NCI-H1694 treated with DMSO at 0.1 percent for 48 hours (cell line): ENCODE measurements at places on chromosomes 16 and 17.

- no peak for DNase-seq
Observed at GRCh38 chr16:87329436-87330256, 12.5 kb upstream of the C16orf95 start.

DNA sequence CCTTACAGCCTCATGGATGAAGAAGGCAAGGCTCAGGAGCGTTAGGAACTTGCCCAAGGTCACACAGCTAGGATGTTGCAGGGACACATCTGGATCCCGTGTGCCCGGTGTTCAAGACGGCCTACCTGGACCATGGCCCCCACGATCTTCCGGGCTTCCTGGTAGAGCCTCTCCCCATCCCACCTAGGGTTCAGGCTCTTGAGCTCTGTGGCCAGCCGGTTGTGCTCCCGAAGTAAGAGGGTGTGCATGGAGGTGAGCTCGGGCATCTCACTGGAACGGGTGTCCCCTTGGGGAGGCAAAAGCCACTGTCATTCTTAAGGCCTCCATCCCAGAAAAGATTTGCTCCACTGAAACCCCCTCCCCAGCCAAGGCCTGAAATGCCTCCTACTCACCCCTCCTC, 5.3 kb downstream of the MPO start:
- DNase-seq = no peak

GRCh38 chr16:14186795-14187221, 115.7 kb downstream of the MRTFB start:
- no peak for DNase-seq

GRCh38 chr17:55572139-55572538, 60.9 kb upstream of the SMIM36 start:
- DNase-seq = no peak

DNA sequence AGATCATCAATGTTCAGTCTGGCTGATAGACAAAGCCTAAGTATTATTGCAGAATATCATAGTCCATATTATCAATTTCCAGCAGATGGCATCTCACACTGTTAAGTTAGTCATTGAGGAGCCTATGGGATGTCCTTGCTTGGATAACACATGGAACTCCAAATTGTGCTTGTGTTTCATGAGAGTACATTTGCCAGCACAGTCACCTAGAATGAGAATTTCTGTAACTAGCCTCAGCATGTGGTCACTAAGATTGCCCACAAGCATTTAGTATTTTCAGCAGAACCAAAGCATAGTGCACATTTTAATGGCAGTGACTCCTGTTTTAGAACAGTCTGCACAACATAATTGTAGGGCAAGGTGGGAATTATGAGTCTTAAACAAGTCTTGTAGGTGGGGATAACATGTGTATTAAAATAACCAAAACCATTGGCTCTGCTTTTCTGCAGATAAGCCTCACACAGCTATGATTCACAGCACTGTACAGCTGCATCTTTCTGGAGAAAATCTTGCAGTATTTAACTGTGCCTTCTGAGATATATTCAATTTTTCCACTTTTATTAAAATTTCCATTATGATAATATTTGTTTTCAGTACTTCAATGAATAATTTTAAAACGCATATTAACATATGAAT, 882.8 kb upstream of the SOX9 start:
- DNase-seq = peak; percentile 51

GRCh38 chr16:87976665-87977064, 25.4 kb downstream of the BANP start:
- no peak for DNase-seq

- peak; percentile 18 for DNase-seq
Observed at GRCh38 chr16:2250652-2251295, 613 bp downstream of the ECI1 start.

DNA sequence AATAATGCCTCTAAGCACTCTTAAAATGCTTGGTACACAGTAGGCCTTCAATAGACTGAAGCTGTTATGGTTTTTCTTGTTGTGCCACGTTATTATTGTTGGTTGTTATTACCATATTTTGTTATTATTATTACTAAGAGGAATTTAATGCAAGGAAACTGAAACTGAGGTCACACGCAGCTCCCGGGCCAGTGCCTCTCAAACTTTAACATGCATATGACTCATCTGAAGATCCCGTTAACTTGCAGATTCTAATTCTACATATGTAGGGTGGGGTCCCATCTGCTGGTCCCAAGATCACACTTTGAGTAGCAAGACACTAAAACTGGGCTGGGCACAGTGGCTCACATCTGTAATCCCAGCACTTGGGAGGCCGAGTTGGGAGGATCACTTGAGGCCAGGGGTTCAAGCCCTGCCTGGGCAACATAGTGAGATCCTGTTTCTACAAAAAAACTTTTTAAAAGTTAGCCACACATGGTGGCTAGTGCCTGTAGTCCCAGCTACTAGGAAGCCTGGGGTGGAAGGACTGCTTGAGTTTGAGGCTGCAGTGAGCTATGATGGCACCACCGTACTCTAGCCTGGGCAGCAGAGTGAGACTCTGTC, 888 bp downstream of the ACSM5 start:
- DNase-seq = no peak

DNA sequence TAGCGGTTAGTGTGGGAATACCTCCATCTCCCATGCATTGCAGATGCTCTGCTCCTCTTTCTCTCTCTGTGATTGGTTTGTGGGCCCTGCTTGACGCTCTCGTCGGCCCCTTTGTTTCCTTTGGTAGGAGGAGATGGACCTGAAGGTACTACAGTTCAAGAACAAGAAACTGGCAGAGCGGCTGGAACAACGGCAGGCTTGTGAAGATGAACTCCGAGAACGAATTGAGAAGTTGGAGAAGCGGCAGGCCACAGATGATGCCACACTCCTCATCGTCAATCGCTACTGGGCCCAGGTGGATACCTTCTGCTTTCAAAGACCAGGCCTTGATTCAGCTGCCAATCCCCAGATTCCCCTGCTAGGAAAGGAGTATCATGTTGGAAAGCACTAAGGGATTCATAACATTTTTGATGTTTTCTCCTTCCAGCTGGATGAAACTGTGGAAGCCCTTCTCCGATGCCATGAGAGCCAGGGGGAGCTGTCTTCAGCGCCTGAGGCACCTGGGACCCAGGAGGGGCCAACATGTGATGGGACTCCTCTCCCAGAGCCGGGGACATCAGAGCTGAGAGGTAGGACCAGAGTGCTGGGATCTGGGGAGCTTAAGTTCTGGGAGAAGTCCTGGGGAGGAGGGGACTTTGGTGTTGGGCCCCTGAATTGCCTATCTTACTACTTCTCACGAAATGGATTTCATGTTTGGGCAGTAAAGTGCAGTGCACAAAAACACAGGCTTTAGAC, 1.0 kb downstream of the RNF40 start:
- no peak for DNase-seq

GRCh38 chr17:37711113-37711512, 33.7 kb downstream of the HNF1B start:
- DNase-seq = no peak

DNA sequence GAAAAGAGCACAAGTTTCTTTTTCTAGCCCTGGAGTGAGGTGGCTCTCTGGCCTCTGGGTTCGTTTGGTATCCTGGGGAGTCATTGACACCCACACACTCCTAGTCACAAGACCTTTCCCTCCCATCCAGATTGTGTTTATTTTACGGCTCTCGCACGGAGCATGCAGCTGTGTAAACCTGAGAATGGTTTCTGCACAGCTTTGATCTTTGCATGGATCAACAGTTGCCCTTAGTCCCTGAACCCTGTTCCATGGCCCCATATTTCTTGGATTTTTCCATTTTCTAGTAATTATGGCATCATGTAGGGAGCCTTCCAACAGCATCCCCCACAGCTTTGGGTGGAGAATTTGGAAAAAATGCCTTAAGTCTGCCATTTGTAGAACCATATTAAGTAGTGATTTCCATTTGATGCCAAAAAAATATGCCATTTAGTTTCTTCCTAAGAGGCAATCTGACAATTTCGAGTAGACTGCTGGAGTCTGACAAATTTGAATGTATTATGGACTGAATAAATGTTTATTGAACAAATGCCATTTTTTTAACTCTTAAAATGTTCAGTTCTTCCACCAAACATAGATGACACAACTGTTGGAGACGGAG, 197.7 kb downstream of the WWOX start:
- DNase-seq = no peak

DNA sequence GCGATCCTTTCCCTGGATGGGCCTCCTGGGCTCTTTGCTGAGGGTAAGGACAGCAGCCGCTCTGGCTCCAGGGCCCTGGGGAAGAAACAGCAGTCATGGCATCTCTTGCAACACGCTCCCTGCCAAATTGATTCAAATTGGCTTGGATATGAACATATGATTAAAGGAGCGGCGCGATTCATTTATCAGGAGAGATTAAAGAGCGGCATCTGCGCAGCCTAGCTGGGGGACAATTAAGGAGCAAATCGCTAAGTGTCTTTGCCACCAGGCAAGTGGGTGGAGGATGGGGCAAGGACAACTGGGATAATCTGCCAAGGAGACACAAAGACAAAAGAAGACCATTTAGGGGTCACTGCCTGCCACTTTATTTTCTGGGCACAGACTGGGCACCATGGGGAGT, 27.8 kb downstream of the PIPOX start:
- DNase-seq = peak; percentile 44

- DNase-seq = no peak
Observed at GRCh38 chr16:51816929-51817328, 665.9 kb upstream of the SALL1 start.

DNA sequence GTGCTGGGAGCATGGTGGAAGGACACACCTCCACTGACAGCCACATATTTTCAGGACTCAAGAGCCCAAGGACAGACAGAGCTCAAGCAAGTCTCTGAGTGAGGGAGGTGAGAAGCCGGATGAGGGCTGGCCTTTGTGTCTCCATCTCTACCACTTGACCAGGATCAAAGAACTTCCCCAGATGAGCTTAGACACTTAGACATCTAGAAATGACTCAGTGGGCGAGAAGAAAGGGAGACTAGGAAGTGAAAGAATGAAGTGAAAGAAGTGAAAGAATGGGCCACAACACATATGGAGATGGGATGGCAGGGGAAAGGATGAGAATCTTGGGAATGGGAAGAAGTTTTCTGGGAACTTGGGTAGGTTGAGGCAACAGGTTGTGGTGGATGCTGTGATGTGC, 274.9 kb upstream of the CCL2 start:
- DNase-seq = no peak

GRCh38 chr16:11639925-11640899, 28.0 kb upstream of the SNN start:
- DNase-seq = peak; percentile 64

- DNase-seq = peak; percentile 41
Observed at GRCh38 chr17:19019041-19019941, 14.7 kb upstream of the FAM83G start.

DNA sequence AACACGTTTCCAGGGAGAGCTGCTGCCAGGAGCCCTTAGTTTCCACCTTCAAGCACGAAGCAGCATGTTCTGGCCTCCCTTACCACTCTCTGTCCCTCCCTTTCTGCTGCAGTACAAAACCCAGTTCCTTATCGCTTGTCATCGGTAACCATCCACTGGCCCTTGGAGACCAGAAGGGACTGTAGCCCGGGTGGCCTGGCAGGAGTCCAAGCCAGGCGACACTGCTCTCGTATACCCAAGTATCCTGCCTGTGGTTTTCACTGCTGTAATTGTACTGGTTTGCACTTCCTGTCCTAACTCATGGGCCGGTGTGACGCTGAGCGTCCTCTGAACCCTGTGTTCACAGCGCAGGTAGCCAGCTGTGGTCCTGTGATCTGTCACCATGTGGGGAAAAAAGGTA, 81.1 kb downstream of the MAF start:
- DNase-seq = no peak

DNA sequence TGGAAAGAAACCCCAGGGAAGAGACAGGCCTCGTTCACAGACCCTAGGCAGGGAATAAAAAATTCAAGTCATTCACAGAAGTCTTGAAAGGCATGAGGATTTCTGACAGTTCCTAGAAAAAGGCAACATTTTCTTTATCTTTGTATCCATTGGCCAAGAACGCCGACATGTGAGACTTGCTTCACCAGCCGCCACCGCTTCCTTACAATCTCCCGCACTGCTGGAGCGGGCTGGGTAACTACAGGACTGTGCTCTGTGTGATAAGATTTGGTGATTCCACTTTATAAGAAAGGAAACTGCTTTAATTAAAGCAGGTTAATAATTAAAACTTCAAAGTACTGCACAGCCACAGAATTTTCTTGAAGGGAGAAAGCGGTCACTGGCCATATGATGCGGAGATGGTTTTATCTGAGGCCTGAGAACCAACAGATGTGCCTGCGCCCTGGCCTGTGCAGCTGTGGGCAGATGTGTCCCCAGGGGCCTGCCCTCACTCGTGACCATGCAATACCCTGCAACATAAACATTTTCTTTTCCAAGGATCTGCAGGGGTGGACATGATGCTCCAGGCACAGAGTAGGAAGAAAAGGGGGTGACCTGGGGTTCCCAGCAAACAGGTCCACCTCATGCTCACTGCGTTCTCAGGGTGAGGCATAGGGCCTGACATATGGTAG, 13.0 kb upstream of the LGALS3BP start:
- DNase-seq = no peak

- peak; percentile 89 for DNase-seq
Observed at GRCh38 chr17:57995076-57995956, 7.3 kb upstream of the VEZF1 start.

DNA sequence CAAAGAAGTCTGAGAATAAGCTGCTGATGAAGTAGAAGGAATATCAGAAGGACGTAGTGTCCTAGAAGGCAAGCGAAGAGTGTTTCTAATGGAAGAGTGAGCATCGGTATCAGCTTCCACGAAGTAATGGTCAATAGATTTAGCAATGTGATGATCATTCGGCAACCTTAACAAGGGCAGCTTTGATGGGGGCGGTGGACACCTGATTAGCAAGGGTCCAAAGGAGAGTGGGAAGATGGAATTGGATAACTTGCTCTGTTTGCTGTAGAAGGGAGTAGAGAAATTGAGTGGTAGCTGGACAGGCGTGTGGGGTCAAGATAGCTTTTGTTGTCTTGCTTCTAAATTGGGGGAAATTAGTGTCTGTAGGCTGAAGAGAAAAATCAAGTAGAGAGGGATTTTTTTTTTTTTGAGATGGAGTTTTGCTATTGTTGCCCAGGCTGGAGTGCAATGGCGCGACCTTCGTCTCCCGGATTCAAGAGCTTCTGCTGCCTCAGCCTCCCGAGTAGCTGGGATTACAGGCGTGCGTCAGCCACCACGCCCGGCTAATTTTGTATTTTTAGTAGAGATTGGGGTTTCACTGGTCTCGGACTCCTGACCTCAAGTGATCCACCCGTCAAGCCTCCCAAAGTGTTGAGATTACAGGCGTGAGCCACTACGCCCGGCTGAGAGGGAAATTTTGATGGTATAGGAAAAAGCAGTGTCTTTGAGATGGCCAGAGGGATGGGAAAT, 13.9 kb upstream of the HES7 start:
- DNase-seq = no peak

DNA sequence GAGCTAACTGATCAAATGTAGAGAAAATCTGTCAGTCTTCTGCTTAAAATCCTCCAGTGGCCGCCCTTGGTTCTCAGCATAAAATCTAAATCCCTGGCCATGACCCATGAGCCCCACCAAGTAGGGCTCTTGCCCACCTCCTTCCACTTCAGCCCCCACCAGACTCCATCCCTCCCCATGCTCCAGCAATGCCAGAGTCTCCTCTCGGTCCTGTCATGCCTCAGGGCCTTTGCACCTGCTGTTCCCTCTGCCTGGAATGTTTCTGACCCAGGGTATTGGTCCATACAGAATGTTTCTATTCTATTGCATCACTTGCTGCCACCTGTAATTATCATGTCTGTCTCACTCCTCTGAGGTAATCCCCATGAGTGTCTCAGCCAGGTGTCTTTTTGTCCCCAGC, 22.4 kb downstream of the FA2H start:
- no peak for DNase-seq

GRCh38 chr16:22018559-22018958, 10.6 kb downstream of the MOSMO start:
- no peak for DNase-seq
